ENCODE measurements at places on chromosomes 1 and 21. TPM values are rescaled to one million over a fixed set of nuclear protein-coding genes. Genes with fewer than 3 reads are reported as not detected.
A peak's percentile ranks its signal among the peaks of the same experiment; 100 is the strongest.

The RAB29 gene
- total RNA-seq, result 10.4 TPM

The OR6N1 gene
- total RNA-seq, result not detected

The C1QB gene
- not detected for total RNA-seq

The TNNT2 gene
- 37.1 TPM for total RNA-seq

- peaks cover 2% of the 10 kb centered on the region for H3K36me3 ChIP-seq
- H3K27me3 ChIP-seq, result no peaks in the 10 kb centered on the region
- no peak overlapping the region for H3K27ac ChIP-seq
- no peak overlapping the region for H3K4me3 ChIP-seq
- H3K4me1 ChIP-seq, result peaks cover 13% of the 10 kb centered on the region
Observed at GRCh38 chr1:60831780-60832179, 250.6 kb upstream of the NFIA start.

GRCh38 chr1:17591814-17592430 lies 52.4 kb downstream of the ARHGEF10L start:
- DNase-seq, result no peak
- peaks cover 8% of the 10 kb centered on the region for H3K36me3 ChIP-seq
- no peaks in the 10 kb centered on the region for H3K27me3 ChIP-seq
- no peak overlapping the region for H3K27ac ChIP-seq
- H3K4me3 ChIP-seq, result no peak overlapping the region

GRCh38 chr21:37045149-37045548 lies 27.7 kb downstream of the PIGP start:
- no peaks in the 10 kb centered on the region for H3K27me3 ChIP-seq
- no peak overlapping the region for H3K27ac ChIP-seq
- DNase-seq, result no peak
- peaks cover 3% of the 10 kb centered on the region for H3K36me3 ChIP-seq
- H3K4me1 ChIP-seq, result peaks cover 7% of the 10 kb centered on the region

GRCh38 chr1:51693419-51694155 lies 76.7 kb downstream of the OSBPL9 start:
- H3K4me3 ChIP-seq, result no peak overlapping the region
- H3K4me1 ChIP-seq, result peaks cover 32% of the 10 kb centered on the region
- no peaks in the 10 kb centered on the region for H3K36me3 ChIP-seq
- no peaks in the 10 kb centered on the region for H3K27me3 ChIP-seq
- H3K27ac ChIP-seq, result peak overlapping the region; percentile 37

DNA sequence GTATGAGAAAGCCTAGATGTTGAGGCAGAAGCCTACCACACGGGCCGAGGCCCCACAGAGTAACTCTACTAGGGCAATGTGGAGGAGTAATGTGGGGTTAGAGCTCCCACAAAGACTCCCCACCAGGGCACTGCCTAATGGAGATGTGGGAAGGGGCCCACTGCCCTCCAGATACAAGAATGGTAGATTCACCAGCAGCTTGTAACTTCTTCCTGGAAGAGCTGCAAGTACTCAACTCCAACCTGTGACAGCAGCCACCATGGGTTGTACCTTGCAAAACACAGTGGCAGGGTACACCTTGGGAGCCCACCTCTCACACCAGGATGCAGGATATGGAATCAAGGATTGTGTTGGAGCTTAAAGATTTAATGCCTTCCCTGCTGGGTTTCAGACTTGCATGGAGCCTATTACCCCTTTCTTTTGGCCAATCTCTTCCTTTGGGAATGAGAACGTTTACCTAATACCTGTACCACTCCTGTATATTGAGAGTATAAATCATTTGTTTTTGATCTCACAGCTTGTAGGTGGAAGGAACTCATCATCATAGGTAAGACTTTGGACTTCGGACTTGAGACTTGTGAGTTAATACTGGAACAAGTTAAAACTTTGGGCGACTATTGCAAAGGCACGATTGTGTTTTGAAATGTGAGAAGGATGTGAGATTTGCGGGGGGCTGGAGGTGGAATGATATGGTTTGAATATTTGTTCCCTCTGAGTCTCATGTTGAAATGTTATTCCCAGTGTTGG lies 57.5 kb downstream of the TENT5C start:
- no peak overlapping the region for H3K4me3 ChIP-seq
- no peaks in the 10 kb centered on the region for H3K36me3 ChIP-seq
- H3K4me1 ChIP-seq, result no peaks in the 10 kb centered on the region
- no peak for DNase-seq
- peaks cover 1% of the 10 kb centered on the region for H3K27me3 ChIP-seq

- H3K4me1 ChIP-seq, result no peaks in the 10 kb centered on the region
- DNase-seq, result no peak
- H3K36me3 ChIP-seq, result peaks cover 34% of the 10 kb centered on the region
- no peak within 1 kb of the TSS for H3K4me3 ChIP-seq
- H3K27me3 ChIP-seq, result no peaks in the 10 kb centered on the region
Observed at GRCh38 chr1:154206196-154206595, at the start of gene CFAP141. Gene CFAP141, minus strand, starts transcription at chr1:154206333. Its CDS starts 26 bp downstream, at chr1:154206307.

DNA sequence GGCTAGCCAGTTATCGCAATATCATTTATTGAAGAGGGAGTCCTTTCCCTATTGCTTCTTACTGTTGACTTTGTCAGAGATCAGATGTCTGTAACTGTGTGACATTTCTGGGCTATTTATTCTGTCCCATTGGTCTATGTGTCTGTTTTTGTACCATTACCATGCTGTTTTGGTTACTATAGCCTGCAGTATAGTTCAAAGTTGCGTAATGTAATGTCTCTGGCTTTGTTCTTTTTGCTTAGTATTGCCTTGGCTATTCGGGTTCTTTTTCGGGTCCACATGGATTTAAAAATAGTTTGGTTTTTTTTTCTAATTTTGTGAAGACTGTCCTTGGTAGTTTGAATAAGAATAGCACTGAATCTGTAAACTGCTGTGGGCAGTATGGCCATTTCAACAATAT lies 273.7 kb downstream of the SDCCAG8 start:
- H3K27ac ChIP-seq, result no peak overlapping the region
- H3K4me3 ChIP-seq, result no peak overlapping the region
- H3K36me3 ChIP-seq, result peaks cover 25% of the 10 kb centered on the region
- no peaks in the 10 kb centered on the region for H3K27me3 ChIP-seq
- H3K4me1 ChIP-seq, result peaks cover 6% of the 10 kb centered on the region
- no peak for DNase-seq

DNA sequence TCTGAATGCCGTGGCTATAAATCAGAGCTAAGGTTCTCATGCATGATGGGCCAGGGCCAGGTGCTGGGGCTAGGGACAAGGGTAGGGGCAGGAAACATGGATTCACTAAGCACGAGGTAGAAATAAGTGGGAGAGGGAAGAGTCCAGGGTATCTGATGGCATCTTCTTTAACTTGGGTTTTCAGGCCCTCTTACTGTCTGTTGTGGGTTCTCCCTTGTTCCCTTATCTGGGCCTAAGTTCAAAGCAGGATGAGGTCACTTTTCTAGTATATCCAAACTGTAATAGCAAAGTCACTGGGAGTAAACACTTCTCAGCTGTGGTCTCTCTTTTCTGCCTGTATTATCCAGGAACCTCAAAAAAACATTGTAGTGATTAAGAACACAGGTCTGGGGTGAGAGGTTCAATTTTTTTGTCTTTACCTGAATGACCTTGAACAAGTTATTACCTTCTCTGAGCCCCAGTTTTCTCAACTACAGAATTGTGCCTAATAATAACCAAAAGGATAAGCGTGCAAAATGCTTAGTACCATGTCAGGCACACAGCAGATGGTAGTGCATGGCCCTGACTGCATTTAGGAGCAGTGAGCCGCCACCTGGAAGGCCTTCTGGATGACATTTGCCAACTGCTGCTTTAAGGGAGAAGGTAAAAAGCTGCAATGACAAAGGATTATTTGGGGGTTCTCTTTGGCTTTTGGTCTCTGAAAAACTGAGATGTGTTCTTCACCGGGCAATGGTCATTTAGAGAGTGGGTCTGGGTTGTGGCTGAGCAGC lies 53.6 kb upstream of the A3GALT2 start:
- peaks cover 4% of the 10 kb centered on the region for H3K36me3 ChIP-seq
- H3K27ac ChIP-seq, result no peak overlapping the region
- no peak overlapping the region for H3K4me3 ChIP-seq
- peaks cover 23% of the 10 kb centered on the region for H3K4me1 ChIP-seq
- no peaks in the 10 kb centered on the region for H3K27me3 ChIP-seq

DNA sequence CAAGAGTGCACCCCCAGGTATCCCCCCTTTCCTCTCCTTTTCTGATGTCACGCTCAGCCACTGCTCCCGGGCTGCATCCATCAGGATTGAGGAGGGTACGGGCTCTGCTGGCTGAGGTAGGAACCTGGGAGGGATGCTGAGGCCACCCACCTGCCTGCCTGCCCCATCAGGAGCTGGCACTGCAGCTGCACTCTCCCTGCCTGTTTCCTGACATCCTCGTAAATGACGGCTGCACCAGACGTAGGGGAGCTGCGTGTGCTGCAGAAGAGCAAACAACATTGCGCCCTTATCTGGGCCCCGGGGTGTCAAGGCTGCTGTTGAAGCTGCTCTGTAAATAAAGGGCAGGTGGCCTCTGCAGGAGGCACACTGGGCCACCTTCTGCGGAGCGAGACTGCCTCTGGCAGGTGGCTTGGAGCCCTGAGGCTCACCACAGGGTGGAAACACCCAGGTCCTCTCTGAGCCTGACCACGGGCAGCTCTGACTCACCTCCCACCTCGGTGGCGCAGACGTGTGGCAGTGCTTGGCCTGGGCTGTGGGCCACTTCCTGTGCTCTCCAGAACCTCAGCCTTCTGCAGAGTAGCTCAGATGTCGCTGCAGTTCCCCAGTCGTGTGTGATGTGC lies 30.9 kb downstream of the SNAP47 start:
- H3K4me1 ChIP-seq, result peaks cover 11% of the 10 kb centered on the region
- H3K27me3 ChIP-seq, result no peaks in the 10 kb centered on the region
- peaks cover 15% of the 10 kb centered on the region for H3K36me3 ChIP-seq
- no peak overlapping the region for H3K27ac ChIP-seq
- no peak overlapping the region for H3K4me3 ChIP-seq

DNA sequence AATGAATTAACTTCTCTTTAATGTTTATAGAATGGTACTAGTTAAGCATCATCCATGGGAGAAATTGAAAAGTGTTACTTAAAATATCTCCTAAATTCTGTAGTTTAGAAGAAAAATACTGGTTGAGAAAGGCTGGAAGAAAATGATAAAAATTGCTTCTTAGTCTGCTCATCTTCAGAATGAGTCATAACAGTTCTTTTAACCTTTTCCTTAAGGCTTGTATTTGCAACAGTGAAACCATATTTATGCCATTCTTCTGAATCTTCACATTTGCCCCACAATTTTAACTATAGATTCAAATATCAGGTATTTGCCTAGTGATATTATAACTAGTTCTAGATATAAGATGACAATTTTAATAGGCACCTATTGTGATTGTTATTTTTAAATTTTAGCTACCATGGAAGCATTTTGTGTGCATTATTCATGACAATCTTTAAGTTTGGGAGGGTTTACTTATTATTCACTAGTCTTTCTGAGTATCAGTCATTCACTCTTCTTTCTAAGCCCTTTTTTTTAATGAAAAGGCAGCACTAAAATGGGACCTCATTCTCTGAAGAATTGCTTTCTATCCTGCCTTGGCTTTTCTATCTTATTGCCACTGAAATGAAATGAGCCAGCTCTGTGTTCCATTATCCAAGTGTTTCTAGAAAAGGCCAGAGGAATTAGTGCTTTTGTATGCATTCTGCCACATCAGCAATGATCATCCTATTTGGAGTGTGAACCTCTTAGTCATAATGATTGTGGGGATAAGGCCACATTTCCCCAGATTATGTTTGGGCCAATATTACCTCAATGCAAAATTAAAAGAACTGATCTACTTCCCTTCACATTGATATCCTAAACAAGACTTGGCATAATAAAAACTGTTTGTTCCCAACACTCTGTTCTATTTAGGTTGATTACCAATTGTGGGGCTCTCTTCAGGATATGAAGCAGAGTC lies 58.4 kb downstream of the SAMSN1 start:
- peaks cover 3% of the 10 kb centered on the region for H3K4me1 ChIP-seq
- DNase-seq, result no peak
- H3K27ac ChIP-seq, result no peak overlapping the region
- no peak overlapping the region for H3K4me3 ChIP-seq
- H3K27me3 ChIP-seq, result peaks cover 2% of the 10 kb centered on the region

DNA sequence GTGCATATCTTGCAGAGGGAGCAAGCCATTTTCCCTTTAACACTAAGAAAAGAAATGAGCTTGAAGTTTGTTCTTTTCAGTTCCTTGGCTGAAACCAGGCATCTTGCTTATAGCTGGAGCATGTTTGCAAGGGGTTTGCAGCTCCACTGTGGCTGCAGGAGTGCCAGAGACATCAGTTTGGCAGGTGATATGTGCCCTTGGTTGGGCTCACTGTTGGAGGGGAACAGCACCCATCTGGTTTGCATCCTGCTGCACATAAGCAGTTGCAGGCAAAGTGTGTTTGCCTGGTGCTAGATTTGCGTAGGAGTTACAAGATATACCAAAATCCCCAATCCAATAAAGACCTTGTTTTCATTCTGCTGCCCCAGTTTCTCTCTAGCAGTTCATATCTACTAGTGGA lies 47.8 kb upstream of the IKBKE start:
- no peak overlapping the region for H3K4me3 ChIP-seq
- no peak overlapping the region for H3K27ac ChIP-seq
- H3K4me1 ChIP-seq, result peaks cover 10% of the 10 kb centered on the region

- H3K27me3 ChIP-seq, result no peaks in the 10 kb centered on the region
- H3K27ac ChIP-seq, result no peak overlapping the region
- H3K4me3 ChIP-seq, result no peak overlapping the region
- H3K4me1 ChIP-seq, result no peaks in the 10 kb centered on the region
Observed at GRCh38 chr1:76006234-76006633, 68.3 kb upstream of the ST6GALNAC3 start.

DNA sequence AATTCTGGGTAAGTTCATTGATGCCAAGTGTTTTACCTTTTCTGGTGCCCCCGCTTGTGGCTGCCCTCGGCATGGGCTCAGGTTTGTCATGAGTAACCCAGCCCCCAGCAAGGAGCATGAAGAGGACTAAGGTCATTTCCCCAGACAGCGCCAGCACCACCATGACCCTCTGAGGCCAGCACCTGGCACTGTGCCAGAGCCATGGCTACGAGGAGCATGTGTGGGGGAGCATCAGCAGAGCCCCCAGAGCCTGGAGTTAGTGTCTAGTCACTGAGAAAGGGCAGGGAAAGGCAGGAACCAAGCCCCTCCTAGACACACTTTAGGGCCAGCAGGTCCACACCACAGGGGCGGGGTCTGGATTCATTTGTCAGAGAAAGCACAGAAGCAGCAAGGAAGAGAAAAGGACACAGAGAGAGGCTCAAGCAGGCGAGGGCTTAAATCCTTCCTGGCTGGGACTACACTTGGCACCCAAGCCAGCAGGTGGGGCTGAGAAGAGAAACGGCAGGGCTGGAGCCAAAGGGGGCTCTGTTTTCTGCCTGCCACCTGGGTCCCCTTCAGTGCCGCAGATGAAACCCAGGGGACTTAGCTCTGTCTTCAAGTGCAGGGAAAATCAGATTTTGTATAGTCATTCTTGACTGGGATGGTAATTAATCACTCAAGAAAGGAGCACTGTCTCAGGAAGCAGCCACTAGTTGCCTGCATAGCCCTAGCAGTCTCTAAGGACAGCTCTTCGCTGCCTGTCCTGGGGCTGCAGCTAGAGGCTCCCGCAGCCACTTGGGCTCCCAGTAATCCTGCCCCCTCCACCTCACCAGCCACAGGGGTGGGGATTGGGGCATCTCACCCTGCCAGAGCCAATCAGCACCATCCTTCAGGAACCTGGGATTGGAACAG lies 79.6 kb upstream of the ZC3H12A start:
- H3K4me3 ChIP-seq, result no peak overlapping the region
- no peaks in the 10 kb centered on the region for H3K4me1 ChIP-seq
- DNase-seq, result no peak
- H3K27ac ChIP-seq, result no peak overlapping the region

GRCh38 chr1:206709322-206709721 lies 24.6 kb downstream of the MAPKAPK2 start:
- H3K27ac ChIP-seq, result no peak overlapping the region
- no peaks in the 10 kb centered on the region for H3K36me3 ChIP-seq
- H3K4me1 ChIP-seq, result peaks cover 47% of the 10 kb centered on the region
- no peak for DNase-seq

GRCh38 chr1:229365569-229365968 lies 22.7 kb upstream of the CCSAP start:
- no peak for DNase-seq
- no peaks in the 10 kb centered on the region for H3K36me3 ChIP-seq
- H3K27me3 ChIP-seq, result peaks cover 24% of the 10 kb centered on the region
- H3K4me3 ChIP-seq, result no peak overlapping the region

Data from mesothelial cell of epicardium (in vitro differentiated cells).